ENCODE measurements at places on chromosomes 5 and 9.

GRCh38 chr5:117889596-117889995 lies 1098.8 kb downstream of the DTWD2 start:
- DNase-seq, result peak; percentile 53

DNA sequence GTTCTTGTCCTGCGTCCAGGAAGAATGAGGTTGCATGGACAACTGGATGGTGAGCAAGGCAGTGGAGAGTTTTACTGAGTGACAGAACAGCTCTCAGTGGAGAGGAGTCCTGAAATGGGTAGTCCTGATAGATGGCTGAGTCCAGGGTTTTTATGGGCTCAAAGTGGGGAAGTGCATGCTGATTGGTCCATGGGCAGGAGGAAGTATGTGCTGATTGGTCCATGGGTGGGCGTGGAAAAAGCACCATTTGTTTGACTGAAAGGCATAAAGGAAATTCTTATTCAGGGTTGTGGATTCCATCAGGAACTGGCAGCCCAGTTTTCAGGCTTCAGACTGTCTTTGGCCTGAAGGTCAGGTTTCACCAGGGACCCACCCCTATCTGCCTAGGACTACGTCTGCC lies 10.6 kb downstream of the FSD1L start:
- DNase-seq, result no peak

GRCh38 chr5:111603446-111603827 lies 91.1 kb upstream of the STARD4 start:
- DNase-seq, result peak; percentile 54

- DNase-seq, result no peak
These were observed 657 bp upstream of the PCDH12 start for GRCh38 chr5:141958546-141959172.

GRCh38 chr9:82101475-82101874 lies 112.9 kb downstream of the SPATA31D1 start:
- no peak for DNase-seq

- no peak for DNase-seq
These were observed 927 bp upstream of the CDO1 start for GRCh38 chr5:115817386-115817785.

DNA sequence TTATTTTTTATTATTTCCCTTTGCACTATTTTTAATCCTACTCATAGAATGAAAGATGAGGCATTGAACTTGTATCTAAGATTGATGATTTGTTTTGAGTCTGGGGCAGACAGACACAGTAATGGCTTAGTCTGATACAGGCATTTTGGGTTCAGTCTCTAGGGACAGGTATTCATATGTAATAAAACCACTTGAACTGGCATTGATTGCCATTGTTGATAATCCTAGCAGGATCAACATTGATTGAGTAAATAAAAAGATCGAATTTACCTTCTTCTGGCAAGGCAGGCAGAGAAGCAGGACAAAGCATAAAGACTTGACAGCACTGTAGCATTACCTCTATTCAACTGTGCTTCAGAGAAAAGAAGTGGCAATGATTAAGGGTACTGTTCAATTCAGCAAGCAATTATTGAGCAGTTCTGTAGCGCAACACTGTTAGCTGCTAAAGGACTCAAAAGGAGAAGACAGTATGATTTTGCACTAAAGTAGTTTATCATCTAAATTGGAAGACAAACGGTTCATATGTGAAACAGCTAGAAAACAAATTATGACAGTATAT lies 144.4 kb downstream of the COMMD10 start:
- DNase-seq, result no peak

- no peak for DNase-seq
These were observed 13.3 kb downstream of the CORO2A start for GRCh38 chr9:98178874-98179850.

DNA sequence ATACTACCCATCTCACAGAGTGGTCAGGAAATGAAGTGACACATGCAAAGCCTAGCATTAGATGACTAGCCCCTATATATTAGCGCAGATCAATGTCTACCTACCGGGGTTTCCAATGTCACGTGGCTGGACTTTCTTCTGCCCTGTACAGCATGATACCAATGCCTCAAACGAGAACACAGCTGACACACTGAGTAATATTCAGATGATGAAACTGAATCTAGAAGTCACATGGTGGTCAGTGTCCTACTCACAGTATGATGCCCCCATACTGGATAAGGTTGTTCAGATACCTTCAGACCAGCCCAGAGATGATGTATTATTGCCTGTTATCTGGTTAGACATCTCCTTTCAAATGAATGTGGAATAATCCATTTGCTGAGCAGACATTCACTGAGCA lies 71.1 kb upstream of the FRRS1L start:
- no peak for DNase-seq

DNA sequence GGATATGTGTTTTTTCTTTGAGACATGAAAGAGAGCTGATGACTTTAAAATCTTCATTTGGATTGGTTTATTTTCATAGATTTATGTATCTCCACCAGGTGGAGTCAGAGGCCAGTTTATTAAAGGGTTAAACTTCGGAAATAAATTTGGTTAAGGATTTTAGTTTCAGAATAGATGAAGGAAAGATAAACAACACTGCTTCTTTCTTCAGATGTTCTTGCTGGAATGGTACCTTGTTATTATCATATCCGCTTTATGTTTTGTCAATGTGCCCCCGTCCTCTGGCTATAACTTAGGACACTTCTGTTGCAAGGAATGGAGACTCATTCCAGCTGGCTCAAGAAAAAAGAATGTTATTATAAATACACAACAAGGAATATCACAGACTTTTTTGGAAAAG lies 81.2 kb downstream of the ALDH1A1 start:
- DNase-seq, result peak; percentile 6

DNA sequence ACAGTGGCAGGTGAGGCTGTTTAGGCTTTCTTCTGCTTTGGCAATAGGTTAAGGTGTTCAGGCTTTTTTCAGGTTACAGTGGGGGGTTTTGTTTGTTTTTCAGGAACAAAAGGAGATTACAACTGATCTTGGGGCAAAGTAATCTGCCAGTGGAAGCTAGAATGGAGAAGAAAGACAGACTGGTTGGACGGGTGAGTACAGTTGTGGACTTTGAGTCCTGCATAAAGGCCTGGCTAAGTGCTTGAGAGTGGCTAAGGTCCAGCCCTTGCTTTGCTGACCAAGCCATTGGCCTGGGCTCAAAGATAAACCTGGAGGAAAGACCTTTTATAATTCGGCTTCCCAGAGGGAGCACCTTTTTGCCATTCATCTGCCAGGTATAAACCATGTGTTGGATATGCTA lies 63.1 kb downstream of the MTMR12 start:
- DNase-seq, result no peak

GRCh38 chr9:9557804-9558334 lies 1054.9 kb downstream of the PTPRD start:
- no peak for DNase-seq

DNA sequence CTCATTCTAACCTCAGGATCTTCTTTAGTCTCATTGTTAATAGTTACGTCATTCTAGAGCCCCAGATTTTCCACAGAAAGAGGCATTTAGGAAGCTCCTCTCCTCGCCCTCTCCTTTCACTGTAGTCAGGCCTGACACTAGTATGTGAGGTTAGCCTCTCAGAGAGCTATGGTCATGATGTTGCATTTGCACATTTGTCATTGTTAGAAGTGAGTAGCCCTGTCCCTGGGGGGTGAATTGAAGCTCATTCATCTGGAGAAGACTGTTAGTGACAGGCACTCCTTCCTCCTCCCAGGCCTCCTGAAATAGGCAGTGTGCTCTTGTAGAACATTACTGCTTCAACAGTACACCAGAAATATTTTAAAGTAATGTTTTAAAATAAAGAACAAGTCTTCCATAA lies 26.6 kb upstream of the LRRTM2 start:
- no peak for DNase-seq

GRCh38 chr5:149931992-149932436 lies 12.6 kb downstream of the PDE6A start:
- peak; percentile 31 for DNase-seq

GRCh38 chr9:5721279-5722087 lies 92.6 kb downstream of the RIC1 start:
- no peak for DNase-seq

DNA sequence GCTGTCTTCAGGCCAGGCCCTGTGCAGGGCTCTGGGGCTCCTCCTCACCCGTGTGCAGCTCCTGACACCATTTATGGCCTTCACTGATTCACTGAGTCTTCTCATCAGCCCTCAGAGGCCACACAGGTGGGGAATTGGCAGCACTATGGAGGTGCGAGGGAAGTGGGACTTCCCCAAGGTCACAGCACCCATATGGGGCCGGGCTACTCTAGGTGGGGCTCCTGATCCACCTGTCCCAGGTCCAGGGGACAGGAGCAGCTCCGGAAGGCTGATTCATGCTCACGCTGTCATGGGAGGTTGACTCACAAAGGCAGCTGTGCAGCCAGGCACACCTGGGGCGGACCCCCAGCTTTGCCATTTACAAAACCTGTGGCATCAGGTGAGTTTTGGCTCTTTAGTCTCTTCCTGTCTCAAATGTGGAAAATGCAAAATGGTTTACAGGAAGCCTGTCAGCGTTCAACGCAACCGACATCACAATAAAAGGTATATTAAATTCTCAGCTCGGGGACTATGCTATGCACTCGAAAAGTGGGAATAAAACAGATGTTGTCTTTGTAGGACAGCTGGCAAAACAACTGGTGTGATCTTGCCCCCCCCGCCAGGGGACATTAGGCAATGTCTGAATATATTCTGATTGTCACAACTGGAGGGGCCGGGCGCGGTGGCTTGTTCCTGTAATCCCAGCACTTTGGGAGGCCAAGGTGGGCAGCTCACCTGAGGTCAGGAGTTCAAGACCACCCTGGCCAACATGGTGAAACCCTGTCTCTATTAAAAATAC lies 15.0 kb downstream of the NAIF1 start:
- DNase-seq, result no peak

DNA sequence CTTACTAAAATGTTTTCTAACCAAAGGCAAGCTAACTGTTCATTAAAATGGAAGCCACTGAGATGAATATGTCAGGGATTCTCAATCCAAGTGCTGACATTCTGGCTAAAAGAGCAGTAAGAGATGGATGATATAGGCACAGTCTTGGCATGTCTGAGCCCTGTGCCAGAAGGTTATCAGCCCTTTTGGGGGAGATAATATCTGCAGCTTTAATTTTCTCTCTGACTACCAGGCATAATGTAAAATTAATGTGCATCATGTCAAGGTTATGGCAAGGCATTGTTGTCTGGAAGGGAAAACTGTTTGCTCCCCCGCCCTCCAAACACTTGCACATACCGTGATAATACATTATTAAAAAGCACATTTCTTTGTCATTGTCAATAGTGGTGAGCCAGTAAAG lies 609.8 kb downstream of the ZNF608 start:
- no peak for DNase-seq

GRCh38 chr5:24624872-24625271 lies 19.9 kb downstream of the CDH10 start:
- DNase-seq, result no peak

GRCh38 chr9:34701023-34701768 lies 8.7 kb downstream of the CCL21 start:
- DNase-seq, result peak; percentile 5

GRCh38 chr5:33328818-33329217 lies 111.9 kb upstream of the TARS1 start:
- DNase-seq, result no peak

Measured in A172 (cell line).